Endodermal cell (in vitro differentiated cells): ENCODE measurements at places on chromosomes 5 and 9. TPM values are rescaled to one million over a fixed set of nuclear protein-coding genes. Genes with fewer than 3 reads are reported as not detected.
A peak's percentile ranks its signal among the peaks of the same experiment; 100 is the strongest.

The BTF3 gene
- 739 and 800 TPM in 2 replicates for total RNA-seq

The INSYN2B gene
- not detected in 2 replicates for total RNA-seq

The C9orf43 gene
- total RNA-seq = 0.40 and 0.90 TPM in 2 replicates

The FGF18 gene
- total RNA-seq = 0.57 and 0.61 TPM in 2 replicates

The HBEGF gene
- 1.3 to 2.3 TPM (median 1.4 TPM) in 3 replicates for total RNA-seq

The ANXA2R gene
- total RNA-seq = 0.27 to 1.1 TPM (median 0.73 TPM) in 3 replicates

The GZMA gene
- 0.31 and 0.36 TPM in 2 replicates for total RNA-seq

The EMB gene
- 46.1 to 55.5 TPM (median 48.5 TPM) in 3 replicates for total RNA-seq

The SGCD gene
- total RNA-seq = 0.31 to 0.42 TPM (median 0.42 TPM) in 3 replicates

The NRARP gene
- total RNA-seq = 5.8 to 14.9 TPM (median 12.9 TPM) in 3 replicates

- DNase-seq = no peak
Observed at GRCh38 chr9:77013206-77013931, 6.1 kb upstream of the FOXB2 start.

GRCh38 chr9:135402739-135403695, 76.6 kb upstream of the PPP1R26 start:
- no peak for DNase-seq

DNA sequence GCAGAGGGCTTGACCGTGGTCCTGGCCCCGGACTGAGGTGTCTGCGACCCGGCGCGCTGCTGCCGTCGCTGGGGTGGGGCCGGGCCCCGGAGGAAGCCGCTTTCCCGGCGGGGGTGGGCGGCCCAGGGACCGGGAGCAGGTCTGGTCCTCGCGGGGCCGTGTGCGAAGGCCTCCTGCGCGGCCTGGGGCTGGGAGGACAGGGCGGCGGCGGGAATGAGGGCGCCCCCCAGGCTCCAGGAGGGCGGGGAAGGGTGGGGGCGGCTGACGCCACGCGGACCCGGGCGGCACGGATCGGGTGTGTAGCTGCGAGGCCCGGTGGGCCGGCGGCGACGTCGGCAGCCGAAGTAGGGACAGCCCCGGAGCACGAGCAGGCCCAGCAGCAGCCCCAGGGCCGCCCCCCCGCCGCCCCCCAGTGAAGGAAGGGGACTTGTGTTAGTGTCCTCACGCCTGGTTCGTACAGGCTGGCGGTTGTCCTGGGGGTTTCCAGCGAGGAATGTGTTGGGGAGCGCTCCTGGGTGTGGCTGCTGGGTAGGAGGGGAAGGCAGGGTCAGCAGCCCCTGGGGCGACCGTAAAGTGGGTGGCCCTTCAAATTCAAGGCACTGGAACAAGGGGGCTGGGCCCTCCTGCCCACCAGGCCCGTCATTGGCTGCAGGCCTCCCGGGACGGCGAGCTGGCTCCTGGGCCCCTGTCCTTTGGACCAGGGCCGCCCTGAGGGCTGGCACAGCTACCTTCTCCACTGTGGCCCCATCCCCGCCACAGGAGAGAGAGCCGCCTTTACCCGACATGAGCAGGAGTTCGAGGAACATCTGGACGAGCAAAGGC, 597 bp upstream of the TMEM250 start:
- peak; percentile 88 for DNase-seq

- DNase-seq = no peak
Observed at GRCh38 chr5:162256711-162257110, 189.1 kb downstream of the GABRG2 start.

GRCh38 chr9:128001779-128002298, 21.1 kb upstream of the EEIG1 start:
- DNase-seq = peak; percentile 85

DNA sequence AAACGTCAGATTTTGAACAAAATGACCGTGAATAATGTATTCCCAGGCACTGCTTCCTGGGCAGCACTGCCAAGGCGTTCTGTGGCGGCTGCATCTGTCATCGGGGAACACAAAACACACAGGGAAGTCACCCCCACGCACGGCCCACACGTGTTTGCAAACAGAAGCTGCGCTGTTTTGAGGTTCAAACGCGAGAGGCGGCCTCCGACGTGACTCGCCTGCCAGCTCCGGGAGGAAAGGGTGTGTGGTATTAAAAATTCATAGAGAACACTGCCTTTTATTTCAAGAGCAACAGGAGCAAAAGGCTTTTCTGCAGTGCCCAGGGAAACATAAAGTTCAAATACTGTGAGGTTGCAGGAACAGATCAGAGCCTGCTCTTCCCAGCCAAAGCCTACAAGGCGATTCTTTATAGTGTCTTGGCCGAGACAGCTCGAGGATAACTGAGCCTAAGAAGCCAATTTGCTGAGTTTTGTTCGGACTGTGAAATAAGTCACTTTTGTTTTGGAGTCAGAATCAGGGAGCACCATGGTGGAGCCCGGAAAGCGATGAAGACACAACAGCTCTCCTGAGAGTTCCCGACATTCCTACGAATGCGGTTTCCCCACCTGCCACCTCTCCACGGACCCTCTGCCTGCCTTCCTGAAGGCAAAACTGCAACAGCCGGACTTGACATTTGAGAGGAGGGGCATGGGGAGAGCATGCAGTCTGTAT, 115.3 kb upstream of the IRX2 start:
- no peak for DNase-seq

- no peak for DNase-seq
Observed at GRCh38 chr5:172688349-172689217, 47.5 kb downstream of the NEURL1B start.

DNA sequence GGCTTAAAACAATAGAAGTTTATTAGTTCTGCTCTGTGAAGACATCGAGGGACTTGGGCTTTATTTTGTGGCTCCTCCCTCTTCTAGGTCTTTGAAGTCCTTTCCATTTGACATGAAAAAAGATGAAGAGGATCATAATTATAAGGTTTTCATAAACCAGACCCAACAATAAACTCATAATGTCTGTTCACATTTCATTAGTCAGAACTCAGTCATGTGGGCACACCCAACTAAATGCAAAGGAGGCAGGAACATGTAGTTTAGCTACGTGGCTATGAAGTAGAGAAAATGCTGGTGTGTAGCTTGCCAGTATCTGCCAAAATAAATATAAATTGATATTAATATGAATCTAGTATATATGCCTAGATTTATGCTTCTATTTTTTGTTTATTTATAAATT, 393.9 kb upstream of the C9orf72 start:
- no peak for DNase-seq

- DNase-seq = peak; percentile 77
Observed at GRCh38 chr9:26856413-26857032, 36.1 kb downstream of the CAAP1 start.

DNA sequence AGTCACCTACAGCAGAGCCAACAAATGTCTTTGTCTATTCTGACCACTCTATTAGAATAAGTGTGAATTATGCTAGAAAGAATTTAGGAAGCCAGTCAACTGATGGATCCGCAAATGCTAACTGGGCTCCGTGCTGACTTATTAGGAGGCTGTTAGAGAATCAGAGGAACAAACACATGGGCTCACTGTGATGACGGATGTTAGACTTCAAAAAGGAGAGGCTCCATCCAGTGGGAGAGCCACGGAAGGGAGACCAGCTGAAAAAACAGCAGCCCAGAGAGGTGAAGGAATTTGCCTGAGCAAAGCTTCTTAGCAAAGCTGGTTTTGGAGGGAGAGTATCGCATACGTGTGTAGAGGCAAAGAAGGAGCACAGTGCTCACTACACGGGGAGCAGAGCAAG, 5.8 kb upstream of the TGFBI start:
- DNase-seq = peak; percentile 29

DNA sequence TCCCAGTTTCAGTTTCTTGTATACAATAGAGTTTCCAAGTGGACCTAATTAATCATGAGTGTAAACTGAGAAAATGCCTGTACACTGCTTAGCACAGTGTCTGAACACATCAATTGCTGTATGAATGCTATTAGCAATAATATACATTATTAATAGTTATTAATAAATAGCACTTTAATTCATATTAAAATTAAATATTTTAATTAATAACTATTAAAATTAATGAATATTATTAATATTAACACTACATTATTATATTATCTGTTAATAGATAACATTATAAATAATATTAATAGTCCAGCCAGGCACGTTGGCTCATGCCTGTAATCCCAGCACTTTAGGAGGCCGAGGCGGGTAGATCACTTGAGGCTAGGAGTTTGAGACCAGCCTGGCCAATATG, 244.9 kb upstream of the ANKRD55 start:
- no peak for DNase-seq

DNA sequence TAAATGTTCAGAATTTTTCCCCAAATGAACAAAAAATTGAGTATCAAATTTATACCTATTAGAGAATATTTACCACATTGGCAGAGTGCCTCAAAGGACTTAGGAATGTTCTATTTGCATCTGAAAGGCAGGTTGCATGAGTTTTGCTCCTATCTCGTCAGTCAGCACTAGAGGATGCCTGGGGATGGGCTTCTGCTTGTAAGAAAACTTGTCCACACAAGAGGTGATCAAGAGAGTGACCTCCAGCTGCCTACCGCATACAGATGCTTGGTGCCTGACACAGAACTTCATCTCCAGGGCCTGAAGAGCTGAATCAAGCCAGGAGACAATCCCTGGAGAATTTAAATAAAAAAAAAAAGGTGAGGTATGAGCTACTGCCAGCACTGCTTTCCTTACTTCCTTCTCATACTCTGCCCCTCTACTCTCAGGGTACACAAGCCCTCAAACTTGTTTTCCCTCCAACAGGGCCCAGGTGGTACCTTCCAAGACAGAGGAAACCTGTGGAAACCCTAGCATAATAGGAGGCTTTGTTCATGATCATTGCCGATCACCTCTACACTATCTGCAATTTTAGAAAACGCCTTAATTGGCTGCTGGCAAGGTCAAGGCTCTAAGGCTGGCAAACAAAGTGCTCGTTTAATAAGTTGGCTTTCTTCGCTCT, 166.6 kb downstream of the ELAVL2 start:
- peak; percentile 63 for DNase-seq

DNA sequence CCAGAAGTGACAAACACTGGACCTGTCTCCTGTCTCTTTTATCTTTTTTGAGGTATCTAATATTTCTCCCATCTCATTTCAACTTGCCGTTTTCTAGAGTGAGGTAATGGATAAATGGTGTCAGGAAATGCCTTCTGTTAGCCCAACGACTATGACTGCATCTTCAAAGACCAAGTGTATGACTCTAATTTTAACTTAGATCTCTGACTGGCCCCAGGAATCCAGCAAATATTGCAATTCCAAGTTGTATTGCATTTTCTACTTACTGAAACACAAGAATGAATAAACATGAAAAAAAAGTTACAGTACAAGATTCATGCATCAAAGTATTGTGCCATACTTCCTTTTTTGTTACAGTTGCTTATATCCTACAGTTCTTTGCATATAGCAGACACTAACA, 26.3 kb downstream of the SLC28A3 start:
- no peak for DNase-seq

- DNase-seq = no peak
Observed at GRCh38 chr9:129910628-129911567, 75.6 kb downstream of the USP20 start.

DNA sequence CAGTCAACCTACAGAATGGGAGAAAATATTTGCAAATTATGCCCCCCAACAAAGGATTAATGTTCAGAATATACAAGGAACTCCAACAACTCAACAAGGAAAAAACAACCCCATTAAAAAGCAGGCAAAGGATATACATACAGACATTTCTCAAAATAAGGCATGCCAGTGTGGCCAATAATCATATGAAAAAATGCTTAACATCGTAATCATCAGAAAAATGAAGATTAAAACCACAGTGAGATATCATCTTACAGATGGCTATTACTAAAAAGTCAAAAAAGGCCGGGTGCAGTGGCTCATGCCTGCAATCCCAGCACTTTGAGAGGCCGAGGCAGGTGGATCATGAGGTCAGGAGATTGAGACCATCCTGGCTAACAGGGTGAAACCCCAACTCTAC, 103.2 kb downstream of the KLHL3 start:
- no peak for DNase-seq

DNA sequence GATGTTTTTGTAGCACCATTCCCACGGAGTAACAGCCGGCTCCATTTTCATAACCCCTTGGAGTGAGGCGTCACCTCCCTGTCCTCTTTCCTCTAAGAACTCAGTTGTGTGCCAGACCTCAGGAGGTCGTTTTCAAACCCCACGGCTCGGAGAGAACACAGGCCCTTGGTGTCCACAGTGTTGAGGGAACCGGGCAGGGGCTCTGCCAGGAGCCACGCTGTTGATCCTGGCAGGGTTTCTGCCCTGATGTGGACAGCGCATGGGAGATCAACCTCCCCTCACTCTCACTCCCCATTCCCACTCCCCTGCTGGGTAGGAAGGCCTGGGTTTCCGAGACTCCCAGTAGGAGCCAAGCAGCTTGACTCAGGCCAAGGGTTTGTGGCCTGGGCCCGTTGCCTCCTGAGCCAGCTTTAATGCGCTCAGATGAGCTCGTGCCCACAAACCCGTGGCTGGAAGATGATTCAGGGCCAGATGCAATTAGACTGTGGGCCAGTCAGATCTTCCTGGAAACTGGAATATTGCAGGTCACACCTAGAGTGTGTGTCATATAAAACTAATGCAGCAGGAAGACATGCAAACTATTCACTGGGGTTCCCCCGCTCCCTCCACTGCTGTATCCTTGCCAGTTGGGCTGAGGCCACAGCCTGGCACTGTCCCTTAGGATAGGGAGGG, 133.4 kb downstream of the SLC12A2 start:
- DNase-seq = no peak

DNA sequence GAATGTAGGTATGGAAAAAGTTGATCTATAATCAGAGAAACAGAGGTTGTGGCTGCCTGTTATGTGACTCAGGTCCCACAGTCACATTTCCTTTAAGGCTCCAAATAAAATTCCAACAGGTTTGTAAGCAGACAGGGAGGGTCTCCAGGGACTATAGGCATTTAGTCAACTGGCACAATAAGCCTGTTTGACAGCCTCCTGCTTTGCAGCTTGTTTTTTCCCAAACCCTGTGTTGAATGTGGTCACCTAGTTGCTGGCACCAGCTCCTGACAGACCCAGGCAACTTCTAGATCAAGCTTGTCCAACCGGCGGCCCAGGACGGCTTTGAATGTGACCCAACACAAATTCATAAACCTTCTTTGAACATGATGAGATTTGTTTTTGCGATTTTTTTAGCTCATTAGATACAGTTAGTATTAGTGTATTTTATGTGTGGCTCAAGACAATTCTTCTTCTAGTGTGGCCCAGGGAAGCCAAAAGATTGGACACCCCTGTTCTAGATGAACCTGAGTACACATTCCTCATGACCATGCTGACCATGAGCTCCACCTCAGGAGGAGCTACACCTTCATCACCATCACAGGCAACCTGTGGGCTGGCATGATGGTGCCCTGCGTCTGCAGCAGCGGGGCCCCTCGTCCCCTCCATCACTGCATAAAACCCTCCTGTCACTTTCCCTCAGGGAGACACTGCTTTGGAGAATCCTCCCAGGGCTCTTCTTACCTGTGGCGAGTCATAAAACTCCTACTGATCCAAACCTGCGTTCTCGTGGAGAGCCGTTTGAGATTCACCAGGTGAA, 15.7 kb upstream of the GRHPR start:
- no peak for DNase-seq

DNA sequence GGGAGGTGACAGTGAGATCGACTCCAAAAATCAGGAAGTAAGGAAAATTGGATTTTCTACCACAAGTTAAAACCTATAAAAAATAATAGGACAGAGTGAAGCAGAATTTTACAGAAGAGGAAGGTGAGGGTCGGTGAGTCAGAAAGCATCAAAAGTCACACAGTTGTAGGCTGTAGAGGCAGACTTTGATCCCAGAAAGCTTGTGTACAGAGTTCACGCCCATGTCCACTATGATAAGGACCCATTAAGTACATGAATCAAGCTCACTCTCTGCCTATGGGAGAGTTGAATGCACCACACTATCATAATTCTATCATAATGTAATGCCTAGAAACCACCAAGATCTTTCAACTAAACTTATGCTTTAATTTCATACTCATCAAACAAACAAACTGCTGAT, 291.2 kb downstream of the PRELID2 start:
- no peak for DNase-seq
